NCI-H1092 (cell line): ENCODE measurements at places on chromosomes 16 and 17.

- no peak for DNase-seq
Observed at GRCh38 chr16:19767497-19767896, 49.4 kb downstream of the IQCK start.

GRCh38 chr16:69311533-69312387 is 610 bp downstream of the VPS4A start:
- peak; percentile 33 for DNase-seq

DNA sequence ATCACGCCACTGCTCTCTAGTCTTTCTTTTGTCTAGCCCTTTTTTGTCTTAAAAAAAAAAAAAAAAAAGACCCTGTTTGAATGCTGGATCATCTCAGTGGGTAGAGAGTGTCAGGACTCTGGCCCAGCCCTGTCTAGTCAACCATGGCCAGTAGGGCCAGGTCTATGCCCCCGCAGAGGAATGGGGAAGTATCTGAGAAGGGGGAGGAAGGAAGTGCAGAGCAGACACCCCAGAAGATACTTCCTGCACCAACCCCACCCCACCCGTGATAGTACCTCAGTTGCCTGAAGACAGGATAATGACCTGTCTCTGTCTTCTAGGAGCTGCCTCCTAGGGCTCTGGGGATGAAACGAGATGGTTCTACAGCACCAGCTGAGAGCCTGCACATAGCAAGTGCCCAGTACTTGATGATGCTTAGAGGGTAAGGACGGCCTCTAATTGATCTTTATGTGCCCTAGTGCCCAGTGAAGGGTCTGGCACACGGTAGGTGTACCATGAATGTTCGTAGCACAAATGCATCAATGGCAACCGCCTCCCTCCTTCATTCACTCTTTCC is 55.4 kb downstream of the ABAT start:
- DNase-seq = no peak

DNA sequence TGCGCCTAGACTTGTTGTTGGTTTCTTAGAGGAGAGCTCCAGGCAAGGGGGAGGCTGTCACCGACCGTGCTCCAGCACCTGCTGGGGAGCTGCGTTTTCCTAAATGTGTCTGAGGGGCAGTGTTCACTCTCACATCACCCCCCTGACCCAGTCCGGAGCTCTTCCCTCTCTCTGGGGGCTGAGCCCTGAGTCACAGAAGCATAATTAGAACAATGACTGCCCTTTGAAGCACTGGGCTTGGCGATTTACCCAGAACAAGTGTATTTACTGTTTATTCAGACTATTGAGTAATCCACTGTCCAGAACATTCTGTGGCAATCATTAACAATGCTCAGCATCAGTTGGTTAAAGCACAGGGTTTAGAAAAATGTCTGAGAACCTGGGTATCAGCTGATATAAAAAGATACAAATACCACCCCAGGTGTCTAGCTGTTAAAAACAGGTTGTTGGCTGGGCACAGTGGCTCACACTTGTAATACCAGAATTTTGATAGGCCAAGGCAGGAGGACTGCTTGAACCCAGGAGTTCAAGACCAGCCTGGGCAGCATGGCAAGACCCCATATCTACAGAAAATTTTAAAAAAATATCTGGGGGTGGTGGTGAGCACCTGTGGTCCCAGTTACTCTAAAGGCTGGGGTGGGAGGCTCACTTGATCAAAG is 8.1 kb downstream of the CES4A start:
- no peak for DNase-seq

- no peak for DNase-seq
Observed at GRCh38 chr17:62627904-62628633, 599 bp downstream of the MRC2 start.

GRCh38 chr17:14942526-14943190 is 322.5 kb downstream of the PMP22 start:
- no peak for DNase-seq

- no peak for DNase-seq
Observed at GRCh38 chr16:1712791-1713261, 6.8 kb downstream of the MAPK8IP3 start.

GRCh38 chr17:49574945-49575678 is 559 bp upstream of the NXPH3 start:
- DNase-seq = no peak

DNA sequence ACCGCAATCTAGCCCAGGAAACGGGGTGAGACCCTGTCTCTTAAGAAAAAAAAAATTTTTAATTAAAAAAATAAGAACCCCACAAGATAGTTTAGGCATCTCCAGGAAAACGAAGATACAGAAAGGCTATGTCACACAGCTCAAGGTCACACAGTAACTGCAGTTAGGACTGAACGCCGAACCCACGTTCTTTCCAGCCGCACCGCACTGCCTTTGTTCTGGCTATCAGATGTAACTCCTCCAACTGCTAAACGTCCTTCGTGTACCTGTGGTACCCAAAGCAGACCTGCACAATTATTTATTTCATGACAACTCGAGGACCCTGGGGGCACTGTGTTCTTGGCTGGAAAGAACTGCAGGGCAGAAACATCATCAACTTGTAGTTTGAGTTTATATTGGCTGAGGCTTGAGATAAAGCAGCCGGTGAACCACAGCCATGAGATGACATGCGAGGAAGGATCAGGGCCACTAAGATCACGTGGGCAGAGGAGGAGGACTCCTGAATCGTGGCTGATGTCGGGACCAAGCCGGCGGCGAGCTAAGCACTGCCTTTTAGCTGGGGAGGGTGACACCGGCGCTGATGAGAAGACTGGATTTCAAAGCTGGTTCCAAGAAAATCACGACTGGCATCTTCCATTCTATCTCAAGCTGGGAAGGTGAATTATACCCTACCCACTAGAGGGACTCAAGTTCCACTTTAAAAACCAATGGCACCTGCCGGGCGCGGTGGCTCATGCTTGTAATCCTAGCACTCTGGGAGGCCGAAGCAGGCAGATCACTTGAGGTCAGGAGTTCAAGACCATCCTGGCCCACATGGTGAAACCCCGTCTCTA is 20.7 kb upstream of the MNT start:
- DNase-seq = no peak

DNA sequence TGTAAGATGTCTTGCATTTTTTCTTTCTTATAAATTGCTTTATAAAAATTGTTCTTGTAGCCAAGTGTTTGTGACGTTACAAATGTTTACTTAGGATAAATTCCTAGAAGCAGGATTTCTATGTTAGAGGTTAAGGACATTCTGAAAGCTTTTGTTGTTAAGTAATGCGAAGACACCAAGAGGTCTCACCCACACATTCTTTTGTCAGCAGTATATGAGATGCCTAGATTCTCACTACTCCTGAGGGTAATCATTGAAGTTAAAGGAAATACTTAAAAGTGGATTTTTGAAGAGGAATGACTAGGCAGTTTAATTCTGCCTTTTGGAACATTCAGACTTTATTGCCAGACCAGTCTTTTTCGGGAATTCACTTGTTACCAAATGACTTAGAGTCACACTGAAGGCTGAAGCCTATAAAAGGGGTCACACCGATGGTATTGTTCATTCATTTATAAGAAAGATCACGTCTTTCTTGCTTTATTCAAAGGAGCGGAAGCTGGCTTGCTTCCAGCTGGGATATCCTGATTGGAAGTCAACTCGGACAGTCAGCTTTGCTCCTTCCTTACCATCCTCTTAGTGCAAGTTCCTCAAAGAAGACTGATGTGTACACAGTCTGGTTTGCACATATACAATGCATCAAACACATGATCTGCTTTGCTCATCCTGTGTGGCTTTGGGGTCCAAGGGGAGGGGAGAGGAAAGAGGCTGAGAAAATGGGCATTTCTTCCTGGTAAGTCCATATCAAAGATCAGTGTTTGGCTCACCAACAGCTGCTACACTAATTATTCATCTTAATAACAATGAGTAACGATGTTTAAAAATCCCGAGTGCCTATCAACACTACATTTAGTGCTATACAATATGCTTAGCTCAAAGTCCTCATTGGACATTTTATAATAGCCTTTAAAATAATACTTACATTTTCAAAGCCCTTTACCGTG is 160.0 kb downstream of the MAP2K6 start:
- no peak for DNase-seq

DNA sequence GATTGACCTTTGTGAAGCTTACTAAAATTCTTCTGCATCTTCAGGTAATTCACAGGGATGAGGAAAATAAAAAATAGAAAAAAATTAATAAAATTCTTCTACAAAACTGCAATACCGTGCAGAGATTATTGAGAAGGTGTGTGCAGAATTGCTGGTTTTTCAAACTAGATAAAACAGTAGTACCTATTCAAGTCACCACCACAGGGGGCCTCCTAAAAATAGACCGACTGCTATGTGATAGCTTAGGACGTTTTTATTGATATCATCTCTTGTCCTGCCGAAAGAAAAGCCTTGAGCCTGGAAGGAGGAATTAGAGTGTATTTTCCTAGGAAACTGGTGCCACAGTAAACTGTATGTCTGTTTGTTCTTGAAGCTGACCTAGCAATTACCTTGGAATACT is 325.9 kb downstream of the ZFHX3 start:
- peak; percentile 32 for DNase-seq

DNA sequence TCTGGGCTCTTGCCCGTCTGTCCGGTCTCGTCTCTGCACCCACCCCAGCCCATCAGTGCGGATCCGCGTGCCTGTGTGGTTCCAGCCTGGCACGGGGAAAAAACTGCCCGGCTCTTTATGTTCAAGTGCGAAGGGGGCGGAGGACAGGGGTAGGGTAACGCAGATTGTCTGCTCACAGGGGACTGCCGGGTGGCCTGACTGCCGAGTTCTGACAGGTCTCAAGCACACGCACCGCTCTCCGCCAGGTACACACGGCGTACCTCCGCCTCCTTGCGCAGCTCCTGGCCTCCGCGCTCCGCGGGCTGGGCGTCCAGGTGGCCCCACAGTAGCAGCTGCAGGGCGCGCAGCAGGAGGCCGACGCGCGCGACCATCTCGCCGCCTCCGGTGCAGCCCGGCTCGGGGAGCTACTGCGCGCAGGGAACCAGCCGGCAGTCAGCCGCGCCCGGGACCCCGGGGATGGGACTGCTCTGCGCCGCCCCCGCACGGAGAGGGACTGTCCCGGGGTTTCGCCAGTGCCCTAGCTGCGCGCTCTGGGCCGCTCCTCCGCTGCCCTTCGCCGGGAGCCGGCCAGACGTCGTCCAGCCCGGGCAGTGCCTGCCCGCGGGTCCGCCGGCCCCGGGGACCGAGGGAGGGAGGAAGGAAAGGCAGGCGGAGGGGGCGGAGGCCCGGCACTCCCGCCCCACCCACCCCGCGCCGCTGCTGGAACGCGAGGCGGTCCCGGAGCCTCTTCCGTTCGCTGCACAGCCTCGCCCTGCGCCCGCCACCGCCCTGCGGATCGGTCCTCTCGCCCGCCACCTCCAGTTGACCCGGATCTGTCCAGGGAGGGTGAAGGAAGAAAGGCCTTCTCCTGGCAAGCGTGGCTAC is at the start of gene MMP28:
MMP28 (minus strand) TSS at position 635 of the 864 bp plus-strand sequence; CDS start at position 371, 264 bp downstream.
- DNase-seq = no peak

- DNase-seq = no peak
Observed at GRCh38 chr17:80277751-80278671, 17.4 kb downstream of the RNF213 start.
